ENCODE measurements at places on chromosomes 2 and 18.

DNA sequence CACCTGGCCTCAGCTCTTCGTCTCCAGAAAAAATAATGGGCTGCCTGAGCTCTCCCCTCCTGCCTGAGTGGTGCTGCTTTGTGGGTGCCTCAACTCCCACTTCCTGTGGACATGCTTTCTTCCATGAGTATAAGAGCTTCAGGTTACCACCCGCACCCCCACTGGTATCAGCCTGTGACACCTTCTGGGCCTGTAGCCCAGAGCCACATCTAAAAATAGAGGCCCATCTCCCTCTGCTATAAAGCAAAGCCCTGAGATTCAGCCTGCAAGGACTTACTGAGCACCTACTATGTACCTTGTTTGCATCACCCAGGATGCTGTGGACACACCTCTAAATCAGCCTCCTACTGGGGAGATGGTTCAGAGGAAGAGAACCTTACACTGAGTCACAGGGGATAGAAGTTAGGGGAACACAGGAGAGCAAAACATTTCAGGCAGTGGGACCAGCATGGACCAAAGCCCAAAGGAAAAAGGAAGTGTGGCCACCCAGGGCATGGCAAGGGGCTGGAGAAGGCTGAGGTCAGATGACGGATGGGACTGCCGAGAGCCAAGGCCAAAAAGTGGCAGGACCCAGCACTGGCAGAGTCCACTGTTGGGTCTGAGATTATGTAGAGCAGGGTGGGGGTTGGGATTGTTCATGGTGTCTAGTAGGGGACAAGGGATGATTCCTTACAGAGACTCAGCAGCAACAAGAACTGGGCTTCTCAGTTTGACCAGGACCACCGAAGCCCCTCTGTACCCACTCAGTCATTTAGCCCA lies 123.7 kb upstream of the PPP1CB start:
- no peak for DNase-seq

DNA sequence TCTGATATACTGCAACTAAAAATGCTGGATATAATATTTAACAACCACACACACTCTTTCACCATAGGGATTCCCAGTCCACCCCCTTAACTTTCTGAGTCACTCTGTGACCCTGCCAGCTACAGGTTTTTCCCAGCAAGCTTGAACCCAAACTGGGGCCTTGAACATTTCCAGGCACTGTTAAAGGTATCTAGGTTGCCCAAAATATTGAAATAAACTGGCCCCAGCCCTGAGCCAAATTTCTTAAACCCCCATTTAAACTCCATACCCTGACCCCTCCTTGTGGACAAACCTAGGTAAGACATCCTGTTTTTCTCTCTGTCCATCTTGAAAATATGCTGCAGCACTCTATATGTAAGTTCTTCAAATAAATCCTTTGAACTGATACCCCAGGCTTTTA lies 19.7 kb upstream of the DCTN1 start:
- DNase-seq: no peak

- no peak for DNase-seq
Measured at GRCh38 chr2:201759567-201759966, 21.2 kb downstream of the ALS2 start.

GRCh38 chr18:3015204-3015592 lies 2.3 kb upstream of the LPIN2 start:
- DNase-seq: no peak

DNA sequence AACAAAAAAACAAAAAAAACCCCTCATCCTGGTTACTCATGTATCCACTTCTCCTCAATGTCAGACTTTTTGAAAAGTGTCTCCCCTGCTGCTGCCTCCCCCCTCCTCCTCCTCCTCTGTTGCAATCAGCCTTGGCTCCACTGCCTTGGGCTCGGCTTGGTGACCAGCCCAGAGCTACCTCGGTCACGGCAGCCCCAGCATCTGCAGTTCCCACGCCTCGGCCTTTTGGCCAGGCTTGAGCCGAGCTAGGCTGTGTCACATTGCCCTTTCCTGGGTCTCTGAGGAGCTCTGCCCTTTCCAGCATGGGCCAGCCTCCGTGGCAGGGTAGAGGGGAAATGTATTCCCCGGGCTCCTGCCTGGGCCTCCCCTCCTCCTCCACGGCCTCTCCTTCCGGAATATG lies 22.7 kb upstream of the INHBB start:
- DNase-seq: no peak

DNA sequence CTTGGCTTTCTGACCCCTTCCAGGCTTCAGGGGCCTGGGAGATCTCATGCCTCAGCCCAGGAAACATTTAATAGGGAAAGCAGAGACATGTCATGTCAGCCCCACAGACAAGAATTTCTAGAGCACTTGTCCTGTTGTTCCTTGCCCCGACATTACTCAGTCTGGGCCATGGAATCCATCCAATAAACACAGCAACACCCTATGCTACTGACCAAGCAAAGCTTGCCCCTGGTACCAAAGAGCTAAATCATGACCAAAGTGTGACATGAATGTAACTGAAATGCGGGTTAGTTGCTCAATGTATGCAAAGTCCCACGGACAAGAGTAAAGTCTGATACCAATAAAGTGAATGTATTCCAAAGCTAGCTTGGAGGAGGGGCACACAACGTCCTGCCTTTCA lies 35.1 kb downstream of the EHD3 start:
- DNase-seq: no peak

DNA sequence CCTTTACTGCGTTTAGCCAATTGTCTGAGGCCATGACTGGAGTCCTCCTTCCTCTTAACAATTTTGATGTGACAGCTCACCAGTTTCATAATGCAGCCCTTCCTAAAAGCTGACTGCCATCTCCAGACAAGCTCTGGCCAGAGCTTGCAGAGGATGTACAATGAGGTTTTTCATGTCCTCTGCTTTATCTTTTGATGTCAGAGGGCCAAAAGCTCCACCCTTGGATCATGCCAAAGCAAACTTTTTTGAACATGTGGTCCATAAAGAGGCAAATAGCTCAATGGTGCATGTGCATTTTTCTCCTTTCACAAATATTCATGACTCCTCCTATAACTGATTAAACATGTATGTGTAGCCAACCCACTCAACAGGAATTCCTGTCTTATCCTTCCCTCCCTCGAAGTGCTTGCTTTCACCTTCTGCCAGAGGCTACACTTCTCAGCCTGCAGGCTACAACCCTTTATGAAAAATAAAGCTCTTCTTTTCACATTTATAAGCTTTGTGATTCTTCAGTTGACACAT lies 266.2 kb downstream of the FBXO15 start:
- no peak for DNase-seq

- no peak for DNase-seq
Measured at GRCh38 chr2:238143239-238143951, 4.9 kb downstream of the KLHL30 start.

DNA sequence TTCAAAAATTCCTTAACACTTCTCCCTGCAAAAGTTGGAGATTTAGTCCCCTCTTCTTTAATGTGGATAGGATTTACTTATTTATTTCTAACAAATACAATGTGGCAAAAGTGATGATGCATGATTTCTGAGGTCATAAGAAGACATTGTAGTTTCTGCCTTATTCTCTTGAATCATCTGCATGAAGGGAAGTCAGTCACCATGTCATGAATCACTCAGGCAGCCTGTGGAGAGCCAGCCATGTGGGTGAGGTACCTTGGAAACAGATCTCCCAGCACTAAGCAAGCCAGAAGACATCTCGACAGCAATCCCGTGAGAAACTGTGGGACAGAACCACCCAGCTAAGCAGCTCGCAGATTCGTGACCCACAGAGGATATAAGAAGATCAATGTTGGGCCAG lies 2.7 kb upstream of the ZC3H8 start:
- DNase-seq: no peak

DNA sequence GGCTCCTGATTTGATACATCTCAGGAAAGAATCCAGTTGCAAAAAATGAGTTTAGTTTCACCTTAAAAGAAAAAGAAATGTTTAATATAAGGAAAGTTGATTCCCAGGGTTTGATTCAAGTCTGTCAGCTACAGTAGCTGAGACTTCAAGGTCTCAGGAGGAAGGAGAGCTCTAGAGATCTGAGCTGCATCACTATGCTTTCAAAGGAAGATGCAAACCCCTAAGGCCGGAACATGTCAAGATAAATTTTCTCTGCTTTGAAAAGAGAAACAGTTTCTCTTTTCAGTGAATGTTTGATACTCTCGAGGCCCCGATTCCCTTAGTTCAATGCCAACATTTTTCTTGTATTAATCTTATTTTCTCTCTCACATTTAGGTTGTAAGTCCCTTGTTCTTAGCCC lies 128.6 kb downstream of the RGPD3 start:
- no peak for DNase-seq

DNA sequence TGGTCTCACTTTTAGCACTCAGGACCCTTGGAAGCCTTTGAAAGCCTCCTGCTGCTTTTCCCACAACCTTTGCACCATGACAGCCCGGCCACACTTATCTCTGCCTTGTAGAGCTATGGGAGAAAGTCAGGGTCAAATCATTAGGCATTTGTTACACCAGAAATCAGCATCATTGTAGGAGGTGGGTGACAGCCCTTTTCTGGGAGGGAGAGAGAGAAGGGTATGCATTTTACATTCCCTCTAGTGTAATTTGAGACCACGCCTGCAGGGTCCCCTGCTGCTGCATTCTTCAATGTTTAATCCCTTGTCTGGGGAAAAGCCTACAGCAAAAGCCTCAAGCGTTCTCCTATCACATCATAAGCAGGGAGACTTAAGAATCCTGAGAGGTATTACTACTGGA lies 766.8 kb upstream of the FAM98A start:
- no peak for DNase-seq

- no peak for DNase-seq
Measured at GRCh38 chr2:215606219-215606618, 170.4 kb upstream of the FN1 start.

- DNase-seq: no peak
Measured at GRCh38 chr2:45820048-45820447, 168.6 kb downstream of the PRKCE start.

DNA sequence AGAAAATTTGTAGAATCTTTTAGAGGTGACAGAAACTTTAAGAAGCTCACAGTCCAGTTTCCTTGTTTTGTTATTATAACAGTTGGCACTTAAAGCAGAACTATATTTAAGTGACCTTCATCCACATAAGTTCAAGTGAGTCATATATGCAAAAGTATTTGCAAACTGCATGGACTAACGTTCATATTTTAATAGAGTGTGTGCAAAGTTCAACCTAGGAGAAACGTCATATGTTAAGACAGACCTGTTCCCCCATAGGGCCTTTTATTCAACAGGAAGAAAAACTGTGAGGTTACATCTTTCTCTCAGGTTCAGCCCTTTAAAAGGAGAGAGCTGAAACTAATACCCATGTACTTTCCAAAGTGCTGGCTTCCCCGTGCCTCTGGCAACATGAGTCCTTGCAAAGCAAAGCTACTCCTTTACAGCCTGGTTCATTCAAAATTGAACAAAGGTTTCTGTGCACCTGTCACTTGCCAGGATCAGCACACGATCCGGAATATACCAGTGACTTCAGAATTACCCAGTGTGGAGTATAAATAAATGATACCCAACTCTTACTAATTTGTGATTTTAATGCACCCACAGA lies 280.0 kb upstream of the RAB12 start:
- DNase-seq: no peak

DNA sequence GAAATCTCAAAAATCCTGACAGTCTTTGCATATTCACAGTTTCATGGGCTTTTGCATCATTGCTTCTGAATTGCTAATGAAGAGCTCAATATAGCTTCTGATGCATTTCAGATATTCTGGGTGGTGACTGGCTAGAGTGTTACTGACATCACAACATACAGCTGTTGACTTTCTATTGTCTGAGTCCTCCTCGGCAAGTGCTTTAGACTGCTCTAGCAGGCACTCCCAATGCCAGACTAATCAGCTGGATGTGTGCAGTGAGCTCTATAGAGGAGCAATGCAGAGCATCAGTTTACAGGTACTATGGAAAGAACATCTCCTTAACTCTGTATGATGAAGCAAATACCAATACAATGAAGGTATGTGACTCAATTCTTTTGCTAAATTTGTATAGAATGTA lies 54.9 kb downstream of the R3HDM1 start:
- DNase-seq: no peak

DNA sequence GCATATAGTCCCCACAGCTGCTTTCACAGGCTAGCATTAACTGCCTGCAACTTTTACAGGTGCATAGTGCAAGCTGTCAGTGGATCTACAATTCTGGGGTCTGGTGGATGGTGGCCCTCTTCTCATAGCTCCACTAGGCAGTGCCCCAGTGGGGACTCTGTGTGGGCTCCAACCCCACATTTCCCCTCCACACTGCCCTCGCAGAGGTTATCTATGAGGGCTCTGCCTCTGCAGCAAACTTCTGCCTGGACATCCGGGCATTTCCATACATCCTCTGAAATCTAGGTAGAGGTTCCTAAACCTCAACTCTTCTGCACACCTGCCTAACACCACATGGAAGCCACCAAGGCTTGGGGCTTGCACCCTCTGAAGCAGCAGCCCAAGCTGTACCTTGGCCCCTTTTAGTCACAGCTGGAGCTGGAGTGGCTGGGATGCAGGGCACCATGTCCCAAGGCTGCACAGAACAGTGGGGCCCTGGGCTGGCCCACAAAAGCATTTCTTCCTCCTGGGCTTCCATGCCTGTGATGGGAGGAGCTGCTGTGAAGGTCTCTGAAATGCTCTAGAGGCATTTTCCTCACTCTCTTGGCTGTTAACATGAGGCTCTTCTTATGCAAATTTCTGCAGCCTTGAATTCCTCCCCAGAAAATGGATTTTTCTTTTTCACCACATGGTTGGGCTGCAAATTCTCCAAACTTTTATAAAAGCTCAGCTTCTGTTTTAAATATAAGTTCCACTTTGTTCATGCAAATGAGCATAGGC lies 59.3 kb downstream of the KDM3A start:
- no peak for DNase-seq

DNA sequence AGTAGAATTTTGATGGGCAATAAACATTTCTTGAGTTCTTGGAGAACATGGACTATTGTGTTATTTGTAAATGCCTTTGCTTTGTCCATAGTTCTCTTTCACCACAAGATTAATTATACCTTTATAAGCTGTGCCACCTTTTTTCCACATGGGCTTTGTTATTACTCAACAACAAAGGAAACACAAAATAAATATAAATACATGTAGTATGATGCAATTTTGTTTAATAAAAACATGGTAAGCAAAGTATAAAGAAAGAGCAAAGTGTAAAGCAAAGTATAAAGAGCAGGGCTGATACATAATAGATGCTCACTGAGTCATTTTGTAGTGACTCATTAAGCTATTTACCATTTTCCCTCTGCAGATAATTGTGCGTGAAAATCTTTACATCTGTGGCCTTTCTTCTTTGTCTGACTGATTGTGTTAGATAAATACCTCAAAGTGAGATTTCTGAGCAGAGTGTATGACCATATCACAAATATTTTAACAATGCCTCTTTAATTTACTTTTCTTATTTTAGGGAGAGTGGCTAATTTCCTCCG lies 80.9 kb downstream of the CERS6 start:
- DNase-seq: no peak

DNA sequence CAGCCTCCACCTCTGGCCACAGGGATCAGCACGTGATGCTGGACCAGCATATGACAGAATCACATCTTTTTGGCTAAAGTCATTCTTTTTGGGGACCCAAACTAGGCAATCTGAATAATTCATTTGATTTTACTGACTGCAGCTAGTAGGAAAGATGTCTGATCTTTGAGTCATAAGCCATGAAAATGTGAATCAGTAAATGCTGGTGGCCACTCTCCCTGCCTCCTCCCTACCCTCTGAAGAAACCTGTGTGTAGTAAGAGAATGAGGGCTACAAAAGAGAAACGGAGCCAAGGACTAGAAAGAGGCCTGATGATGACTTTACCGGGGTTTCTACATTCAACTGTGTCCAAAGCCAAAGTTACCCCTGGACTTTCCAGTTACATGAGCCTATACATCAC lies 10.1 kb upstream of the LRPPRC start:
- no peak for DNase-seq
